ENCODE measurements at places on chromosomes 6 and 20. TPM values are rescaled to one million over a fixed set of nuclear protein-coding genes. Genes with fewer than 3 reads are reported as not detected.

- no peak for DNase-seq
These were observed 118.8 kb downstream of the PHACTR3 start for GRCh38 chr20:59723108-59723500.

HCRTR2 gene
- total RNA-seq: not detected

- DNase-seq: peak; percentile 19
These were observed 79.2 kb upstream of the PHACTR2 start for GRCh38 chr6:143598466-143599080.

TMEM244 gene
- total RNA-seq: not detected

GRCh38 chr6:6714953-6715352, 126.4 kb downstream of the LY86 start:
- no peak for DNase-seq

DNA sequence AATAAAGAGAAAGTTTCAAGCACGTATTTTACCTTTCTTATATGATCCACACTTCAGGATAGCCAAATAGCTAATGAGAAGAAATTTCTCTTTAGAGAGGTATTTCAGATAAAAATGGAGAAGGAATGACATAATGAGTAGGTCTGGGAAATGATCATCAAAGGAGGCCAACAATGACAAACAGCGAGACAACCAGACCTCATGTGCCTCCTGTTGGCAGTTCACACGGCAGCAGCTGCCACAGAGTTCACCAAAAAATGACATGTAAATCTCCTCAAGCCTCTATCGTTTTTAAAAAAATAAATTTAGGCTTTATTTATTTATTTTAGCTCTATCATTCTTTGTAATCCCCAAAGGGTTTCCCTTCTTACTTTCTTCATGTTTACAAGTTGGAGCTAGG, 47.7 kb downstream of the SLC2A12 start:
- DNase-seq: no peak

SLC22A3 gene
- not detected for total RNA-seq

DNA sequence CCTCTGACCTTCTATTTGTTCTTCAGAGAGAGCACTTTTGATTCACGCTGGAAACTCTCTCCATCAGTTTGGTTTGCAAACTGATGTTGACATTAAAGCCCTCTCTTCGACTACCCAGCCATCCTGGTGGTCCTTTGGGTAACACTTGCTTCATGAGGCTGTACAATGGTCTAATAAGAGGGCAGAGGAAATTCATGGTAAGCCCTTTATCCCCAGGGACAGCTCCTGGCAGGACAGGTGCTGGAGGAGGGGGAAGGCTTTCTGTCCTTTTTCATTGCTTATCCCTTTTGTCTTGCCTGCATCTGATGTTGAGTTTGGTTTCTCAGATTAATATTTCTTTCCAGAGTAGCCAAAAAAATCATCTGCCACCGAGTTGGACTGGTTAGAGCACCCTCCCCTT, 52.1 kb upstream of the CD93 start:
- DNase-seq: no peak

TMC2 gene
- total RNA-seq: not detected

DNA sequence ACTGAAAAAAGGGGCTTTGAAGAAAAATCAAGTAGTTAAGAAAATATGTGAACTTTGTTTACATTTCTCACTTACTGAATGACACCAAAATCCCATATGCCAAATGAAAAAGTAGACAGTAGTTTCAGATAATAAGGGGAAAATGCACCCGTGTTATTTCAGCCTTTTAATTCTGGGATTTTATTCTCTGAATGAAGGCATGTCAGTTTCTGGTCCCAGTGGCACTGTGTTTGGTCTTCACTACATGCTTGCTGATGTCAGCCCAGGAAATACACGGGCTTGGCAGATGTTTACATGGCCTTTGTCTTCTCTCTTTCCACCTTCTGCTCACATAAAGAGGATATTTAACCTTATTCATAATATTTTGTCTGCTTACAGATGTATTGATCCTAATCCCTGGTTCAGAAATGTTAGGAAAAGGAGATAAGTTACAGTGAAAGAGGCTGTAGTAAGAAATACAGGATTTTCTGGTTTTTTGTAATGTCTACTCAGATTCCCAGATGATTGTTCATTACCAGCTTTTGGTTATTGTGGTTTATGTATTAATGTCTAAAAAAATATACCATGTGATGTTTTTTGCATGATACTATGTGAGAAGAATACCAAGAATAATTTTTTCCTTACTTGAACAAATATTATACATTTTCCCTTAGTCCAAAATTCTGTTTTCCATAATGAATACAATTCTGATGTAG, 27.7 kb downstream of the DSE start:
- no peak for DNase-seq

ANGPT4 gene
- not detected for total RNA-seq
